ENCODE measurements at places on chromosomes 1 and 21.

- DNase-seq: peak; percentile 17
These were observed 63.4 kb upstream of the NEK2 start for GRCh38 chr1:211738691-211739301.

GRCh38 chr1:43152866-43153265, 19.2 kb downstream of the EBNA1BP2 start:
- DNase-seq: no peak

GRCh38 chr21:18153063-18153462, 91.6 kb upstream of the CHODL start:
- no peak for DNase-seq

DNA sequence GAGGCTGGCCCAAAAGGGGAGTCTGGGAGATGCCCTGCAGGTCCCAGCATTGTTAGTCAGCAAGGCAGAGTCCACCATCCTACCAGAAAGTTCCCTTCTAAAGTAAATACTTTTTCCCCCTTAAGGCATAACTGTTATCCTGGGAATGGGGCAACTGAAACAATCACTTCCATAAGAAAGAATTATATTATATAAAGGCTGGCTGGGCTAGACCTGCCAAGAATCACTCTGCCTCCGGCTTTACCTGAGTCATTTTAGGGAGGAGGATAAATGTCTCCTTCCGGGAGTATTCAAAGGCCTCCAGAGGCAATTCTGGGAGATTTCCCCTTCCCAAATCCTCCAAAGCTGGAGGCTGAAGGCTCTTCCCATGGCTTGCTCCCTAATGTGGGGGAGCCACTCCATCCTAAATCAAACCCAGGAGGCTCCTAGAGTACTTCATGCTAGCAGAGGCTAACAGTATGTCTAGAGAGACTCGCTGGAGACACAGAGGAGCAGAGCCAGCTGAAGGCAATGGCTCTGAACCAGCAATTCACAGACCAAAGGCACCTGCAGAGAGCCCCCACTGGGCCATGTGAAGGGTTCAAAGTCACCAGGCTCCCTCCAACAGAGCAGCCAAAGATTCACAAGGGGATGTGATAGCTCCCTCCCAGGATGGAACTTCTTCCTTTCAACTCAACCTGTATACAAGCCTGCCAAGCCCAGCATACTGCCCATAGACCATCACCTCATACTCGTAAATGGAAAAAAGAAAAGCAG, 116.0 kb downstream of the ASTN1 start:
- DNase-seq: no peak

DNA sequence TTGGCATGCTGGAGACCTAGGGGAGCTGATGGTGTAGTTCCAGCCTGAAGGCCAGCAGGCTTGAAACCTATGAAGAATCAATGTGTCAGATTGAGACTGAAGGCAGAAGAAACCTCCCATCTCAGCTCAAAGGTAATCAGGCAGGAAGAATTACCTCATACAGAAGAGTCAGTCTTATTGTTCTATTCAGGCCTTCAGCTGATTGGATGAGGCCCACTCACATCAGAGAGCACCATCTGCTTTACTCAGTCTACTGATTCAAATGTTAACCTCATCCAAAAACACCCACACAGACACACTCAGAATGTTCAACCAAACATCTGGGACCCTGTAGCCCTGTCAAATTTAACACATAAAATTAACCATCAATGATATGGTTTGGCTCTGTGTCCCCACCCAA, 13.7 kb upstream of the CCN1 start:
- DNase-seq: no peak

DNA sequence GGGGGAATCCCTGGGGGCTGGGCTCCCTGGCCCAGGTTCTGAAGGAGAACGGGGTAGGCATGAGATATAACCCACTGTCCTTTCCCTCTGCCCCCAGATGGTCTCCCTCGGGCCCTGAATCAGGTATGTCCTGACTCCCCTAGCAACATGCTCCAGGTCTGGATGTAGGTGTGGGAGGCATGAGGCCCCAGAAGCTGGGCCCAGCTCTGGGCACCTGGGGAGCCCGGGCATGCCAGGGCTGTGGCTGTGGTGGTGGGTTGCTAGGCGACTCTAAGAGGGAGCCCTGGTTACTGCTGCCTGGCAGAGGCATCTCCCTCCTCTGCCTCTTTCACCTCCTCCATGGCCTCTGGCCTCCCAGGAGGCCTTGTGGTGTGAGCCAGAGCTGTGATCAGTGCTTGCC, 16.2 kb downstream of the FOXO6 start:
- no peak for DNase-seq

- no peak for DNase-seq
These were observed 2.5 kb downstream of the WNT3A start for GRCh38 chr1:228009116-228009827.

GRCh38 chr1:247740721-247741120, 2.3 kb downstream of the OR14K1 start:
- DNase-seq: no peak

- DNase-seq: no peak
These were observed 876 bp downstream of the MOB3C start for GRCh38 chr1:46615735-46616134.

- DNase-seq: no peak
These were observed 68.8 kb upstream of the ARID1A start for GRCh38 chr1:26626994-26627393.

DNA sequence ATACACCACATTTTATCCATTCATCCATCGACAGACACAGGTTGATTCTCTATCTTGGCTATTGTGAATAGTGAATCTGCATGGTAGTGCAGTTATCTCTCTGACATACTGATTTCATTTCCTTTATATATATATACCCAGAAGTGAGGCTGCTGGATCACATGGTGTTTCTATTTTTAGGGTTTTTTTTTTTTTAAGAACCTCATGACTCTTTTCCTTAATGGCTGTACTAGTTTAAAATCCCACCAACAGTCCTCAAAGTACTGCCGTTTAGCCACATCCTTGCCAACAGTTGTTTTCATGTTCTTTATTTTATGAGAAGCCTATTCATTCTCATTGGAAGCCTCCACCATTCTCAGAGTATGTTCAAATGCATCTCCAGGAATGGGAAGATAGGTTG, 258.7 kb upstream of the SNX7 start:
- no peak for DNase-seq

GRCh38 chr1:158089925-158090637, 90.6 kb upstream of the CD1D start:
- no peak for DNase-seq

GRCh38 chr1:107820801-107821200, 144.2 kb downstream of the VAV3 start:
- DNase-seq: no peak

DNA sequence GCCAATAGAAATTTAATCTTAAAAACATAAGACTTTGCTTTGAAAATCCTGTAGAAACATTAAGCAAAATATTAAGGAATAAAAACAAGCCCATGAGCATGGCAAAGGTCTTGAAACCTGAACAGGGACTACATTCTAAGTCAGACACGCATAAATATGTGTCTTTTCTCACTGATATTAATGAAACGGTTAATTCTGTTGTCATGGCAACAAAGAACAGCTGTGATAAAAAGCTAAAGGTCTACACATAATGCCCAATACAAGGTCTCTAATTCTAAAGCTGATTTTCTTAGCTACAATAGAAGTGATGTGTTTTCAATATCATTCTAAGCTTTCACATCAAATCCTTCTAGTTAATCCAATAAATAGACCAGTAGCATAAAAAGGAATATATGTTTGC, 331.7 kb downstream of the PTBP2 start:
- no peak for DNase-seq

DNA sequence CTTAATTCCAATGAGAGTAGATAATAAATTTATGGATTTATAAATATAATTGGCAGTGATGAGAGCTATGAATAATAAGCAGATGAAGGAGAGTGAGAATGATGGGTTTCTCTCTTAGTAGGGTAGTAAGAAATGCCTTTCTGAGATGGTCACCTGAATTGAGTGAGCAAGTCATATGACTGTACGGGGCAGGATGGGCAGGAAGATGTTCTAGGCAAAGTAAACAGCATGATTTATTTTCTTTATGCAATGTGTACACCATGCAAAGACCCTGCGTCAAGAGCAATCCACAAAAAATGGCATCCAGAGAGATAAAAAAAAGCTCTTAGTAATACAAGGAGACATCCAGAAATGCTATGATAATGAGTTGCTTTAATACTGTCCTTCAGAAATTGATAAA, 409.9 kb downstream of the HLX start:
- DNase-seq: no peak

DNA sequence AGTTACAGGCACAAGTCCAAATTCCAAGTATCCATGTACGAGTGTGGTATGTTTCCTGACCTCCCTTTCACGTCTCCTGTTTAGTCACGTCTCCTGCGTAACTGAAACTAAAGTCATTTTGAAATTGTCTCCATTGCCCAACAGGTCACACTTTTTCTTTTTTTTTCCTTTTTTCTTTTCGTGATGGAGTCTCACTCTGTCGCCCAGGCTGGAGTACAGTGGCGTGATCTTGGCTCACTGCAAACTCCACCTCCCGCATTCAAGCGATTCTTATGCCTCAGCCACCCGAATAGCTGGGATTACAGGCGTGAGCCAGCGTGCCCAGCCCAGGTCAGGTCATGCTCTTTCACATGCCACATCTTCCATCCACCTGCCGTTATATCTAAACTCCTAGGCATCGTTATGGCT, 38.2 kb downstream of the L1TD1 start:
- DNase-seq: no peak

DNA sequence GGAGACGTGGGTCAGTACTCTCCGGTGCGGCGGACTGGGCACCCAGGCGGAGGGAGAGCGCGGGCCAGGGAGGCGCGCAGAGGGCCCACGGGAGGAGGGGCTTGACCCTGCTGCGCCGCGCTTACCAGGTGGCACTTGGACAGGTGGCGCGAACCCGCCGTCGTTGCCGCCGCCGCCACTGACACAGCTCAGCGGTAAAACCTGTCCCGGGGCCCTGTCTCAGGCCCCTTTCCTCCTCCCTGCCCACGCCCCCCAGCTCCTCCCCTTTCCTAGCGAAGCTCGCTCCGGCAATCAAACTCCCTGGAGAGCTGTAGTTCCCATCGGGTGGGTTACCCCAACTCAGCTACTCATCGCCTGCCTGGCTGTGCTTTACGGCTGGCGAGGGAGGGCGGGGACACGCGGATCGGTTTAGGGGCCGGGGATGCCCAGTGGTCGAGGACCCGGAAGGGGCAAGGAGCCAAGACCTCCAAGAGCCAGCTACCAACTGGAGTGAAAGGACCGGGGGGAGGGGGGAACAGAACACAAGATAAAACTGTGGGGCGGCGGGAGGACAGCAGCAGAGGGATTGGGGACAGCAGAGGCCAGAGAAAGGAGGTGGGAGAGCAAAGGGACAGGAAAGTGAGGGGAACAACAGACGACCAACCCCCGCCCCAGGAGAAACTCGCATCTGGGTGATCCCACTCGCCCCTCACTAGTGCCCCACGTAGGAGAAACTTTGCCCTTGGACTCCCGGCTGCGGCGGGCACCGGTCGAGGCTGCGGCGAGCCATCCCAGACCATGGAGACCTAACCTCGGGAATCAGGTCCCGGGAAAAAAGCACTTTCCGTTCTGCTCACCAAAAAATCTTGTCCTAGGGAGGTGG, 2.9 kb downstream of the GFI1 start:
- peak; percentile 82 for DNase-seq

- no peak for DNase-seq
These were observed 45.3 kb downstream of the TTC3 start for GRCh38 chr21:37118187-37118826.
